ENCODE measurements at places on chromosomes 16 and 17. TPM values are rescaled to one million over a fixed set of nuclear protein-coding genes. Genes with fewer than 3 reads are reported as not detected.

The KCNJ16 gene
- not detected for total RNA-seq

The ARSG gene
- 2.3 TPM for total RNA-seq

The NPIPA2 gene
- total RNA-seq = 3.9 TPM

The STX4 gene
- 65.2 TPM for total RNA-seq

The GDPD3 gene
- 2.5 TPM for total RNA-seq

The NAGPA gene
- total RNA-seq = 19.2 TPM

The MC1R gene
- 8.7 TPM for total RNA-seq

The PHF23 gene
- total RNA-seq = 69.3 TPM

The CANT1 gene
- 160 TPM for total RNA-seq

The CBX2 gene
- total RNA-seq = 9.0 TPM

The C17orf78 gene
- not detected for total RNA-seq

The HS3ST4 gene
- not detected for total RNA-seq

The TMEM95 gene
- total RNA-seq = not detected

The HOXB4 gene
- total RNA-seq = 27.9 TPM

The CSH2 gene
- total RNA-seq = not detected

The BEAN1 gene
- not detected for total RNA-seq

The MRTFB gene
- 90.5 TPM for total RNA-seq

The SECTM1 gene
- total RNA-seq = 5.4 TPM

The CTDNEP1 gene
- total RNA-seq = 132 TPM

The CES4A gene
- 6.1 TPM for total RNA-seq

The KRT24 gene
- total RNA-seq = not detected

The SLC2A4 gene
- total RNA-seq = 0.31 TPM

The LRRC45 gene
- total RNA-seq = 29.9 TPM

The ADAP2 gene
- total RNA-seq = 2.4 TPM

The NLRC3 gene
- 0.26 TPM for total RNA-seq

The SLC47A1 gene
- total RNA-seq = 16.1 TPM

The GUCY2D gene
- total RNA-seq = not detected

The SEC14L5 gene
- total RNA-seq = 0.26 TPM

The CLDN6 gene
- 1.2 TPM for total RNA-seq

The USB1 gene
- total RNA-seq = 58.2 TPM

The ICAM2 gene
- total RNA-seq = 0.33 TPM

The TMEM92 gene
- 0.54 TPM for total RNA-seq

The MED13 gene
- 69.5 TPM for total RNA-seq

The CSF3 gene
- not detected for total RNA-seq

The KRT31 gene
- total RNA-seq = not detected

The TAT gene
- total RNA-seq = 0.49 TPM

The SLFN12 gene
- total RNA-seq = 35.2 TPM

The CCL4L2 gene
- total RNA-seq = not detected

The OTOP3 gene
- not detected for total RNA-seq

The ABCA3 gene
- 58.4 TPM for total RNA-seq

The LRRC46 gene
- 1.9 TPM for total RNA-seq

The P2RX1 gene
- total RNA-seq = not detected

The CCL7 gene
- total RNA-seq = 0.31 TPM

The ZPBP2 gene
- not detected for total RNA-seq

The DOC2B gene
- 1.5 TPM for total RNA-seq

The KRT32 gene
- total RNA-seq = 0.72 TPM

The FASN gene
- total RNA-seq = 956 TPM

The LPO gene
- total RNA-seq = not detected

The PLEKHH3 gene
- 32.2 TPM for total RNA-seq

The PYDC1 gene
- total RNA-seq = not detected

The PSMB3 gene
- total RNA-seq = 233 TPM

The RAP1GAP2 gene
- total RNA-seq = 10.0 TPM

The TMEM235 gene
- not detected for total RNA-seq

The SHBG gene
- 1.2 TPM for total RNA-seq

Data from Panc1 (cell line).